T follicular helper cell (primary cell): ENCODE measurements at places on chromosomes 7 and 10.

- no peak for DNase-seq
Measured at GRCh38 chr10:44998146-44998631, 2.5 kb upstream of the ZNF22 start.

DNA sequence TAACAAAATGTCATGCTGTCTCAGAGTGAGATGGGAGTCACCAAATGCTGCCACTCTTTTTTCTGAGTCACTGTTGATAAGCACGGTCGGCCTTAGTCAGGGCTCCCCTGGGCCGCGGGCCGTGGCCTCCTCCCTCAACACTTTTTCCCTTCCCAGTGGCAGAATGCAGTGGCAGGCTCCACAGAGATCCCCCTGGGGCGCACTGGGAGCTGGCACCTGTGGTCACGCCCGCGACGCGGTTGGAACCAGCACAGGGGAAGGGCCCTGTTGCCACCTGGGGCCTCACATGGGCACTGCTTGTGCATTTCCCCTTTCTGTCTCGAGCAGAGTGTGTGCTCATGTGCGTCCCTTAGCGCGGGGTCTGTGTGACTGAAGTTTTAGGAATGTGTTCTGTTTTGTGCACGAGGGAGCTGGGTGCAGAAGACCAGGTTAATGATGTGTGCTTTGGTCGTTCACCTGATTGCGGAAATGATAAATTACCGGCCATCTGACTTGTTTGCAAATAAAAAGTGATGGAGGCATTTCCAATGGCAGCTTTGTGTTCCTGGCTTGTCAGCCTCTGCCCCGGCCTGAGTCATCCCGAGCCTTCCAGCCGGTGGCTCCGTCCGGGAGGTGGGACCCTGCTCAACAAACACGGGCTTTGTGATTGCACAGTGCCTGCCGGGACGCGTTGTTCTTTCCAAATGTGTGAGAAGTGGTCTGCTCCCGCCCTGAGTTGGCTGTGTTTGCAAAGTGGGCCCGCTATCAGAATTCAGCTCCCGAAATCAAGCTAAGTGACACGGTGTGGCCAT, 100.7 kb downstream of the NKX6-2 start:
- no peak for DNase-seq

DNA sequence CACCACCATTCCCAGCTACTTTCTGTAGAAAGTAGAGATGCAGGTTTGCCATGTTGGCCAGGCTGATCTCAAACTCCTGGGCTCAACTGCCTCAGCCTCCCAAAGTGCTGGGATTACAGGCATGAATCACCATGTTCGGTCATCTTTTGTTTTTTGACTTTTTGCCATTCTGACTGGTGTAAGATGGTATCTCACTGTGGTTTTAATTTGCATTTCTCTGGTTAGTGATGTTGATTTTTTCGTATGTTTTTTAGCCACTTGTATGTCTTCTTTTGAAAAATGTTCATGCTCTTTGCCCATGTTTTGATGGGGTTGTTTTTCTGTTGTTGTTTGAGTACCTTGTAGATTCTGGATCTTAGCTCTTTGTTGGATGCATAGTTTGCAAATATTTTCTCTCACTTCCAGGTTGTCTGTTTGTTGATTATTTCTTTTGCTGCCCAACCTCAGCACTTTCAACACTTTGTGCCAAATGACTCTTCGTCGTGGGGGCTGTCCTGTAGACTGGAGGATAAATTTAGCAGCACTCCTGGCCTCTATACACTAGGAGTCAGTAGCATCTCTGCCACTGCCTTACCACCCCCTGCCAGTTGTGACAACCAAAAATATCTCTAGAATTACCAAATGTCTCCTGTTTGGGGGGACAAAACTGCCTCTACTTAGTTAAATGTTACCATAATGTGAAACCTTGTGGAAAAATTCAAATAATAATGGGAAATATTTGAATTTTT, 6.5 kb upstream of the CPED1 start:
- DNase-seq: no peak

DNA sequence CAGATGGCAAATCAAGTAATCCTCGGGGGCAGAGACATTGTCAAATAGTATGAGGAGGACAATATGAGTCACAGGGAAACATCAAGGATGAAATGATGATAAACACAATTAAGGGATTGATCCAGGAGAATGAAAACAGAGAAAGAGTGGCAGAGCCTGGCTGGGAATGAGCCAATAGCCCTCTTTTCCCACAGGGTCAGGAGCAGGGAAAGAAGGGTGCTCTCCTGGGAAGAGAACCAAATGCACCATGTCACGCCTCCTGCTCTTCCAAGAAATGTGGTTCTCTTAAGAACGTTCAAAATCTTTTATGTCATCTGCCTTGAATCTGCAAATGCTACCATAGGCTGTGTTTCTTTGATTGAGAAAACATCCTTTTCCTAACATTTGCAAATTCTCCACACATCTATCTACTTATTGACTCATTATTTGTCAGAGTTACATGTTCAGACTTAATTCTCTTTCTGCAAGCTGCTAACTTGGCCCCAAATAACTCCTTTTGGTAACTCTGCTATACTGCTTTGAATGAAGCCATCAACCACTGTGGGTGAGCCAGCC, 50.6 kb downstream of the HIPK2 start:
- DNase-seq: no peak

DNA sequence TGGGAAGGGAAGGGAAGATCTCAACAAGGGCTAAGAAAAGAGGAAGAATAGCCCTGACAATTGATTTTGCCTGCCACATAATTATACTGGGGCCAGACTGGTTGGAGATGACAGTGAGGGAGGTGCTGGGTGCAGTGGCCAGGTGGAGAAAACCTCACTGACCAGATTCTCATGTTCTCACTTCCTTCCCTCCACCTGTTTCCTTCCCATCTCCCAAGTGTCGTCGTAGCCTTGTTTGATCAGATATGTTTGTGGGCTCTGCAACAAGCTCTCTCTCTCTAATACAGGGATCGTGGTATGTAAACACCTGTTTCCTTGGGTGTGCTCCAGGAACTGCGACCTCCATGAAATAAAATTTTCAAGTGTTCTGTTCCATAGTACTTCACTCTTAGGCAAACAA, 60.2 kb downstream of the VCL start:
- DNase-seq: no peak

GRCh38 chr7:100191775-100192174, 14.1 kb downstream of the STAG3 start:
- DNase-seq: no peak

DNA sequence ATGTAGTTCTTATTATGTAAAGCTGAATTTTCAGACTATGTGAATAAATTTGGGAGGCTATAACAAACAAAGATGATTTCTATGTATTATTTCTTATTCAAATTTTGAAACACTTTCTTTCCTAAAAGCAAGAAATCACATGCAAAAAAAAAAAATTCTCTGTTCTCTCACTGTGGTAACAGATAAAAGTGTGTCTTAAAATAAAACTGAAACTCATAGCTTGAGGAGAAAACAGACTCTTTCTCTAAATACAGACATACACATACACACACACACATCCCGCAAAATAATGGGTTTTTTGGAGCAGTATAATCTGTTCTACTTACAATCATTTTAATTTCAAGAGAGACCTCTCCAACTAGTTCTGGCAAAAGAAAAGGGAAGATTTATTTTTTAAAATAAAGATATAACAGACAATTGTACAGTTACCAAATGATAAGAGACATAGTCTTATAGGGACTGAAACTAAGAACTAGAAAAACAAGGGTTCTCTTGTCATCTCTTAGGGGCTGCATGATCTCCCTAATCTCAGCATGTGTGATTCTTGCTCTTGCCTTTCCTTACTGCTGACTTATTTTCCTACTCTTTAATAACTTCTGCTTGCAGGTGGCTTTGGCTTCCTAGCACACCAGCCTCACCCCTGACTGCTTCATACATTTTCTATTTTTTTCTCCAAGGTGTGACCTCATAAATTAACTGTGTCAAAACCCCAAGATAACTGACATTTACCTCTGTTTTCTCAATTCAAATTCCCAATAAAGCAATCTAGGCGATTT, 483.5 kb upstream of the POT1 start:
- no peak for DNase-seq

DNA sequence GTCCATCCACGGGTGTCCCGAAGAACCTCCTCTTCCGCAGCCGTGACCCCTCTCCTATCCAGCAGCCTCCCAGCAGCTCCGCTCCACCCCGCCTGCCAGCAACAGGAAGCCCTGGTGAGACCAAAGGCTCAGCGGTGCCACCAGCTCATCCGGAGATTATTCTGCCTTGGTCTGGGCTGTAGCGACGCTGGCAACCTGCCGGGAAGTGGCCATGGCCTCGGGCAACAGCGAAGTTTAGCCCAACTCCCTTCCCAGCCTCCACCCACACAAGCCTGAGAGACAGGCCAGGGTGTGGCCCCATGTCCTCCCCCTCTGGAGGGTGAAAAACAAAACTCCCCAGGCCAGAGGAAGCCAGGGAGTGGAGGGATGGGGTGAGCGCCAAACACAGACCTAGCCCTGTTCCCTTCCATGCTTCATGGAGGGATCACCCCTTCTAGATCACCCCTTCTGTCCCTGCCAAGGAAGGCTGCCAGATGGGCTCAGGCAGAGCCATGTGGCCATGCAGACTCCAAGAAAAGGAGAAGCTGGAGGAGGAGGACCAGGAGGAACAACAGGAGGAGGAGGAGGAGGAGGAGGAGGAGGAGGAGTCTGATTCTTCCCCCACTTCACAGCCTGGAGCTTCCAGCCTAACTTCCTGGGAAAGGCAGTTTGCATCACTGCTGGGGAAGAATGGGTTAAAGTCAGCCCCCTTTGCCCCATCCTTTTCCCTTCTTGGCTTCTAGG, 918 bp downstream of the CALHM2 start:
- DNase-seq: peak; percentile 21

- DNase-seq: no peak
Measured at GRCh38 chr7:74253835-74254128, 417 bp downstream of the RFC2 start.

DNA sequence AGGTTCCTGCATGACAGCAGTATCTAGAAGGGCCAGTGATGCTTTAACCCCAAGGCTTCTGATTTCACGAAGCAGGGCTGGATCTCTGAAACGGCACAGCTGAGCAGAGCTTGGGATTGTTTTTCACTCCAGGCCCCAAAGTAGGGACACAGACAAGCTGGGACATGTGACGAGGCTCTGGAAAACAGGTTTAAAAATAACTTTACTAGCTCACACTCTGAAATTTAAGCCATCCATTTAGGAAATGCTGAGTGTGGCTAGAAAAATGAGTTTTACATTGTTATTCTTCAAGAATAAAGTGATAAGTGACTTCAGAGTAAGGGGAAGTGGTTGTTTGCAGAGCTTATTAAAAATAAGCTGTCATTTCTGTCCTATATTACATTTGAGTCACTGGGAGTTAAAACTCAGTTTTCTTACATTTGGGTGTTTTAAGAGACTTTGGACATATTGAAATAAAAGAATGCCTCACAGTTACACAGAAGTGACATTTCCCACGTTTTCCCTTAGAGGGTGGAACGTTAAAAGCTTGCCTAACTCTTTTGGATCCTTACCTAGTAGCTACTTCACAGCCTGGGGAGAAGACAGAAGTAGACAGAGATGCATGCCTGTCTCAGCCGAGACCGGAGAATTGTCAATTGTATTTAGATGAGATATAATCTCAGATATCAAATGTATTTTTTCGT, 107.8 kb downstream of the GALNT17 start:
- DNase-seq: no peak

DNA sequence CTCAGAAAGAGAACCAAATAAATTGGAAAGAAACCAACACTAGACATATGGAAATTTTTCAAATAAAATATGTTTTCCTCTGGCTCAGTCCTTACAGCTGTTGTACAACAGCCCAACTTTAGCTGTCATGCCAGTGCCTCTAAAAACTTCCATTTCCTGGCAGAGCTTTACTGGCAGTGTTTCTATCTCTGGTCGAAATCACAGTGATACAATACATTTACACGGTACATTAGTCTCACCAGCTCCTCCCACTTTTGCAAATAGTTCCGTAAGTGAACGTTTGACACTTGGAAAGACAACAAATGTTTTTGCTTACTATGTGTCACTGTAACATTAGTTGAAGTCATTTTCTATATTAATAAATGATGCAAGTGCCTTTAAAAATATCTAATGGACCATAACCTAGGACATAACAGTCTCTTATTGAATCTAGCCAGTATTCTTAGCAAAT, 29.8 kb downstream of the BCAP29 start:
- no peak for DNase-seq

DNA sequence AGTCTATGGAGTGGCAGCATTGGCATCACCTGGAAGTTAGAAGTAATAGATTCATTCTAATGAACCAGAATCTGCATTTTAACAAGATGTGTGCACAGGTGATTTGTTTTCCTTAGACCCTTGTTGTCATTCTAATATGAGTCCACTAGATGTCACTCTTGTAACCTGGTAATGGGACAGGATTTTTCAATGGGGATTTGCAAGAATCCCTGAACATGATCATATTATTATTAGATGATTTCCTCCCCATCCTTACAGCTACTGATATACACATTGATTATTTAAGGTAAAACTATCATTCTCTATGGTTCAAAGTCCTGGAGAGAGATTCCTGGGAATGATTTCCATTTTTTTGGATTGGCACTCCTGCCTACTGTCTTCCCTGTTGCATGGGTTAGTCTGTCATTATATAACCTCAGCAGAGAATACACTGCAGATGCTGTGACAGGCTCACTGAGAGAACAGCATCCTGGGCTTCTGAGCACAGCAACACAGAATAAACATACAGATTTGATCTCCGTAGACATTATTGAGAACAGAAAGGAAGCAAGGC, 194.9 kb downstream of the SUGCT start:
- no peak for DNase-seq

- DNase-seq: no peak
Measured at GRCh38 chr7:13496976-13497375, 492.5 kb downstream of the ETV1 start.

DNA sequence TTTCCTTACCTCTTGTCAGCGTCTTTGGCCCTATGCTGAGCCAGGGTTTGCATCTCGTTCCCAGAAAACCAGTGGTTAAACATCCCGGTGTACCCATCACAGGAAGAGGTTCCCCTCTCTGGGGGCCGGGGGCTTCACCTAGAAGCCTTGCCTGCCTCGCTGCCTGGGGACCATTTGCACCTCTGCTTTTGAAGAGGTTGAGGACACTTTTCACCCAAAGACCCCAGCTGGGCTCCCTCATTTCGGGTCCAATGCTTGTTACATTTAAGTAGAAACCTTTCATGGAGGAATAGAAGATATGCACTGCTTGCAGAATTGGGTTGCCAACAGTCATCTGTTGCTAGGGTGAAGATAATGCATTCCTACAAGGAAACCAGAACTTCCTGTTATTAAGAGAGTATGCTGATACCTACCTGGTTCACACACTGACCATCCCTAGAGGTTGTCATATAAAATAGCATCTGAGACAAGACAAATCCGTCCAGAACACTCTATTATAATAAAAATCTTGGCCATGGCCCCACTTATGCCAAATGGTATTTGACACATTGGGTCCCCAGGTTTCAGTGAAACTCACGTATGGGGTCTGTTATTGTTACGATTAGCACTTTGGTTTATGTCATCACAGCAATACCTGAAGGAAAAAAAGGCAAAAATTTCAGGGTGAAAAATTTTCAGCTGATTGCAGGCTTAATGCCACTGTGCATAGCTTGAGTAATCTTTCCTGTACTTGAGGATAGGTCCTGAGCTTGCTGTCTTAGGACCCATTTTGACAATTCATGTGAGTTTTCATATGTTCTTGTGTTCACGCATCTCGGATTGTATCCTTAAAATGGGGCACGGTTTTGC, 917 bp downstream of the ZNF365 start:
- no peak for DNase-seq

GRCh38 chr10:46236546-46236887, 50.3 kb upstream of the ANTXRL start:
- no peak for DNase-seq

GRCh38 chr7:2820508-2820934, 23.6 kb downstream of the GNA12 start:
- DNase-seq: no peak

GRCh38 chr10:59126261-59126660, 50.2 kb upstream of the PHYHIPL start:
- DNase-seq: no peak
